ENCODE measurements at places on chromosomes 3 and 15.

DNA sequence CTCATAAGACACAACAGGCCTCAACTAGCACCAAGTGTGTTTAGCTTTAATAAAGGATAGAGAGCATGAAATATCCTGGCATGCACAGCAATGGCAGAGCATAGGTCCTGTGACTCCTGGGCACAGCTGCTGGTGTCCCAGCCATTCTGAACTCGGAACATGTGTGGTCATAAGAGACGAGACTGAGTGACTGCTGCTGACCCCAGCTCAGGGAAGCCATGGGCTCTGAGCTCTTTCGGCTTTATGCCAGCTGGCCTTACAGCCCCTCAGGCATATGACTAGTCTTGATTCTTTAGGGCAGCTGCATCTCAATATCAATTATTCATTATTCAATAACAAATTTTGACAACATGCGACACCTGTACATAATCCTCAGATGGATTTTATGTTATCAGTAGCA is 62.4 kb upstream of the TOPAZ1 start:
- no peak for DNase-seq

GRCh38 chr15:81007428-81008064 is 6.8 kb downstream of the TLNRD1 start:
- no peak for DNase-seq

DNA sequence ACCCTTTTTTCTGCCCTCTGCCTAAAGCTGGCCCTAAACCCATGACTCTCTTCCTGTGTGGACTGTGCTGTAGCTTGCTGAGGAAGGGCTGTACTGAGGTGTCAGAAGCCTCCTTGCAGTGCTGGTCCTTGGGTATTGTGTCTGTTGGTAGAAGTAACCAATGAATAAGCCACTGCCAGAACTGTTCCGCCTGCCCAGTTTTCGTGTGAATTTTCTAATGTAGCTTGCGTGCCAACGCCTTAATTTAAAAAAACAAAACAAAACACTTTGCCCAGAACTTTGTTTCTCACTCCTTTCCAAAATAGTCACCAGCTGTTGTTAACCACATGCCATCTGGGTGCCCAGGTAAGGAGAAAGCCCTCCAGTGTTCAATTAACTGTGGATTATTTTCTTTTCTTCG is 101.9 kb downstream of the KLHL25 start:
- no peak for DNase-seq

DNA sequence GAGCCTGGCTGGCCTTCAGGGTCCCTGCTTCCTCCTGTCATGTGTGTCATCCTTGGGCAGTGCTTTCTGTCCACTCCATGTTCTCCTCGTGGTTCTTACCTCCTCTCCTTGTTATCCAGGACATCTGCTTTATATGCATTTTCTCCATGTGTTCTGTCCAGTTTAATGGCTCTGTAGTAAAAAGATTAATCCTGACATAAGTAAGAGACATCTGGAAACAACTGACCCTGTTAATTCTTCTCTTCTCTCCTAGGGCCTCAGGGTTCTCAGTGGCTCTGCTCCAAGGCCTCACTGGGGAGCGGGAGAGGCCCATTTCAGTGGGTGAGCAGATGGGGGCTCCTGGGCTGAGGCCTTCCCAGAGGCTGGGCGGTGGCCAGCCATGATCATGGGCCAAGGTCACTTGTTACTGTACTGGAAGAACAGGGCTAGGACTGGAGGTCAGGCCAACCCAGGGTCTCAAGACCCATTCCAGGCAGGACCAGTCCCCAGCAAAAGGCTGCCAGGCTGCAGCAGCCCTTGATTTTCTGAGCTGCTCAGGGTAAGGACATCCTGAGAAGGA is 20.2 kb upstream of the CDCP1 start:
- no peak for DNase-seq

DNA sequence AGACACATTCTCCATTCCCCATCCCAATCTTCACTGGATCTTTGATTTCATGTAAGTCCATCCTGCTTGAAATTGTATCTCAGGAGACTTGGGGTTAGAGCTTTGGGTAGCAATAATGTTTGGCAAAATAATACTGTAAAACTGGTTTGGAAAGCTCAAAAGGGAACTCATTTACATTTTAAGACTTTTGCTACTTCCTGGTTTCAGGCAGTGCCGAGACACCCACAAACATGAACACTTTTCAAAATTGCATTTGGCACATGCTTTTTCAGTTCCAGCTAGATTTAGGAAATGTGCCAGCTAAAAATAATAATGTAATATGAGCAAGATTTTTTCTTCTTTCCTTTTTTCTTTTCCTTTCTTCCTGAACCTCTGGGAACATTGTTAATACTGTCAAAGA is 145.7 kb upstream of the CBLB start:
- no peak for DNase-seq

- no peak for DNase-seq
Observed at GRCh38 chr3:18027161-18027939, 284.9 kb upstream of the TBC1D5 start.

- DNase-seq = no peak
Observed at GRCh38 chr3:190968616-190969015, 106.1 kb upstream of the GMNC start.

DNA sequence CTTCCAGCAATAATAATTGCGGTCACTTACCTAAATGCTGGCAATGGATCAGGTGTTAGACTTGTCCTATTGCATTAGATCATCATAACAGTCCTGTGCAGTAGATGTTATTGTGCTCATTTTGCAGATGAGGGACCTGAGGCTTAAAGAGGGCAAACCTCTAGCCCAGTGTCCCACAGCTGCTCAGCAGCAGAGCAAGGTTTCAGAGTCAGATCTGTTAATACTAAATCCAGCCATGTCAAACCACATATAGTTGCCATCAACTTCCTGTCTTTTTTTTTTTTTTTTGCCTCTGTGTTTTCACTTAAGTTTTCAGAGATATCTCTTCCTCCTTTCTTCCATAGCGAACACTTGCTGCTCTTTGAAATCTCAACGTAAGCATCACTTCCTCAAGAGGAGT is 12.1 kb downstream of the FEZF2 start:
- no peak for DNase-seq

DNA sequence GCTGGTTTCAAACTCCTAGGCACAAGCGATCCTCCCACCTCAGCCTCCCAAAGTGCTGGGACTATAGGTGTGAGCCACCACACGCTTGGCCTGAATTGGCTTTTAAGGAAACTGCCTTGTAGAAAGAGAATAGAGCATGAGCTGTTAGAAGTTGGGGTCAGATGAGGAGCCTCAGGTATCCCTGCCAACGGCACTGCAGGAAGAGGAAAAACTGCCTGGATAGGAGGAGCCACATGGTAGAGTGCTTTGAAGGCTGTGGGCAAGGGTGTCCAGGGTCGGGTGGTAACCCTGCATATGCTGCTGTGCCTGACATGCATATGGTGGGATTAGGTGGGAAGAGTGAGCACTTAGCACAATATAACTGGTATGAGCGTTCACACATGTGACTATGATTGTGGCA is 55.0 kb downstream of the BSN start:
- no peak for DNase-seq

DNA sequence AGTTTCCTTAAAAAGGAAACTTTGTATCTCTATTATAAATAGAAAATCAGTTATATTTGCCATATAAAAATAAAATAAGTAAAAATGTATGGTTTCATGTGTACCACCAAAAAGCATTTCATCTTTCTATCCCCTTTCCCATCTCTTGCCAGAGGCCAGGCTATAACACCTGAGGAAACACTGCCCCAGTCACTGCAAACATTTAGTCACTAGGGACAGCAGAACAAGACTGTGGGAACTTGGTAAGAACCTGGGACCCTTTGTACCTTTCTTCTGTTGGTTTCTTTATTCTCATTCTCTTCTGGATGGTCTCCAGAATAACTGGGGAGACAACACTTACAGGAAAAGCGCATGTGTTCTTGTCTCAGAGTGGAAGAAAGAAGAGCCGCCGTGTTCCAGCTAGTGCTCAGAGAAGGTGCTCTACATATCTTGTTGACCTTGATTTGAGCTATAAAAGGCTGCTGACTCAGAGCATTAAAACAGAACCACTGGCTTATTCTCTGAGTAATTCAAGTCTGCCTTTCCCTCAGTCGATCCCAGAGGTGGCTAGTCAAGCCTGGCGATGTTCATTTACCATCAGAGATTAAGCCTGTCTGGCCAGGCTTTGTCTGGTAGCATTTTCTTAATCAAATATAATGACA is 361.6 kb downstream of the RBMS3 start:
- DNase-seq = no peak

GRCh38 chr3:184756151-184757021 is 44.5 kb upstream of the MAGEF1 start:
- no peak for DNase-seq

- no peak for DNase-seq
Observed at GRCh38 chr15:96261575-96262034, 68.9 kb upstream of the NR2F2 start.

GRCh38 chr3:13718436-13718835 is 161.4 kb downstream of the WNT7A start:
- DNase-seq = no peak

DNA sequence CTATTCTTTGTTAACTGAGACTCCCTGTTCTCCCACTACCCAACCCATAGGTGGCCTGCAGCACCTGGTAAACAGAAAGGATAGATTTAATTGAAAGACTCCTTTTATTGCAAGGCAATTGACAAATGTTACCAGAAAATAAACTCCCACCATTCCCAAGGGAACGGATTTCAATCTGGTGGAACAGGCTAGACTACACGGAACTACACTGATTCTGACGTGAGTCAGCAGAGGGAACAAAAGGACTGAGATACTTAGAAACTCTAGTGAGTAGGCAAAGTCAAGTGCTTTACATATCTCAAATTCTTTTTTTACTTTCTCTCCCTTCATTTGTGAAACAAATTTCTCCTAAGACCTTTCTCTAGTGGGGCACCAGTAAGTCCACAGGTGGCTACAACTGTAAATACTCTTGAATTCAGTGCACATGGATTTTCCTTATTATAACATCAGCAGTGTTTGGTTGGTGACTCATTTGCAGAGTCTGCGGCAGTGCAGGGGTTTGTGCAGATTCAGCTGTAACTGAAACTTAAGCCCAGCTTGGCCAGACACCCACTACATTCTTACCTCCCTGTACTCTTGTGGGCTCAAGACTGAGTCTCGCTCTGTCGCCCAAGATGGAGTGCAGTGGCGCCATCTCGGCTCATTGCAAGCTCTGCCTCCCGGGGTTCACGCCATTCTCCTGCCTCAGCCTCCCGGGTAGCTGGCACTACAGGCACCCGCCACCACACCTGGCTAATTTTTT is 34.3 kb upstream of the PLSCR2 start:
- DNase-seq = no peak

GRCh38 chr15:45799508-45799907 is 164.7 kb downstream of the SQOR start:
- DNase-seq = no peak

DNA sequence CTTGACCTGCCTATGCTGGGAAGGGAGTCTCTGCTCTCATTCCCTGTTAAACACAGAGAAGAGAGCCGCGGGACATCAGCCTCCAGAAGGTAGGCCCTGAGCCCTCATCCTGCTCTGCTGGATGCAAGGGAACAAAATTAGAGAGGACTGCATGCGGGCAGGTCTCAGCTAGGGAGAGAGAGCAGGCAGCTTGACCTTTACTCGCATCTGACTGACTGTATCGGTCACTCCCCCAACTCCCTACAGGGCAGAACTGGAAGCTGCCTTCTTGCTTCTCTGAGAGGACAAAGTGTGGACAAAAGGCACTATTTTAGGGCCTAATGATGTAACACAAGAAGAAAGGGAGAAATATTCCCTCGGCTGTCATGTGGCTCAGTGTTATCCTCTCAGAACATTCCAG is 38.7 kb upstream of the ATOSA start:
- DNase-seq = no peak

- DNase-seq = no peak
Observed at GRCh38 chr3:118544458-118544857, 490.2 kb downstream of the IGSF11 start.

DNA sequence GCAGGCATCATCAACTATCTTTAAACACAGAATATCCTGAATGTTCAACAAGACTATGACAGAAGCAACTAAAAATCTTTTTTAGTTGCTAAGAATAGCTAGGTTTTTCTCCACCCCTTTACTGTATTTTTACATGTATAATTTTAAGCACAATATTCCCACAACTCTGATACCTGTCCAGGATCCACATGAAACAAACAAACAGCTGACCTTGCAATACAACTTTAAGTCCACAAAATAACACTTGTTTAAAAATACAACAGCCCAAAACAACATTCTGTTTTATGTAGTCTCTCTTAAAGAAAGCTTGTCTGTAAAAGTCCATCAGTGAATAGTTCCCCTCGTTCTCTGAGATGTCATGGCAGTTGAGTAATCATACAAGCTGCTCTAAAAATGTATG is 41.1 kb downstream of the IFT57 start:
- DNase-seq = no peak

DNA sequence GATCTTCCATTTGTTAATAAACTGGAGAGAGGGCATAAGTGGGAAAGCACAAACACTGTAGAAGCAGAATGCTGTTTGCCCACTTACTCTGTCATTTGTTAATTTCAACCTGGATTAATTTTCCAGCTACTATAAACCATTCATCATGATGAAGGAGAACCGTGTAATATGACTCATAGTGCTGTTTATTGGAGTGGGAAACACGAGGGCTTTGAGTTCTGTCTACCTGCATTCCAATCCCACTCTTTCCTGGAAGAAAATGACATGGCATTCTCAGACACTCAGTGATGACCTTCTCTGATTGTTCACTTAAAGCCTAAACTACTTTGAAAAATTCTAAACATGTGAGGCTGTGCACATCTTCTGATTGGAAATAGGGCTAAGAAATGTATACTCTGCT is 826.7 kb downstream of the AGBL1 start:
- DNase-seq = no peak

DNA sequence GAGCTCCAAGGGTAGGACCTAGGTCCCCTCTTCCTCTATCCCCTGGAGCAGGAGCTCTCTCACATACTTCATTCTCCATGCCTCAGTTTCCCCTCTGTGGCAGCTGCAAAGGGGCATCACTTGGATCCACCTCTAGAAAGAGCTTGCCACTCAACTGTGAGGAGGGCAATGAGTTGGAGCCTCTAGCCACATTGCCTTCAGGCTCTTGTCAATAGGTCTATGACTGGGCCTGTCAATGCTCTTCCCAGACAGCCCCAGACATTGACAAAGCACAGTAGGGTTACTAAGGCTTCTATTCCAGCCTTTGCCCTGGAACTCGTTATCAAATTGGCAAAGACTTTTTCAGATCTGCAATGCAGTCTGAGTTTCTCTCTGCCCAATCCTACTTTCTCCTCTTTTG is 4.4 kb upstream of the VIPR1 start:
- DNase-seq = no peak

DNA sequence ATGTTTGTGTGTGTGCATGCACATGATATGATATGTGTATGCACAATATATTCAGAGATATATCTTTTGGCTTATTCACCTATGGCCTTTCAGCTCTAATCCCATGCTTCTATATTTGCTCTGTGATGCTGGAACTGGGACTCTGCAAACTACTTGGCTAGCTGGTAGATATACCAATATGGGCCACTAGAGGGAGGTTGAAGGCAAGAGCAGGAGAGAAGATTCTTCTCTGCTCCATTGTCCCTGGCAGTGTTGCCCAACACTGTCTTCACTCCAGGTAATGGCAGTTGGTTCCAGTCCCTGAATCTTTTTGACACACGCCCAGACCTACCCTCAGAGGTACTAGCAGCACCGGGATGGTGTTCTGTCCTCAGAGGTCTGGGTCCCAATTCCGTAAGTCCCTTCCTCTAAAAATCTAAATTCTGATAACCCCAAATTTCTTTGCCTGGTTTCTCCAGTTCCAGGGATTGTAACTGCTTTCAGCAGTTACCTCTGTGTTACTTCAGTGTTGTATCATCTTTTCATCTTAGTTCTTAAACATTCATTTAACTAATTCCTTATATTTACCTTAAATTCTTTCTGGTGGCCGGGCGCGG is 44.7 kb downstream of the GTPBP8 start:
- DNase-seq = no peak

Data from breast epithelium (tissue), 4 donors.